Fibroblast of the aortic adventitia (primary cell): ENCODE measurements at places on chromosomes 2 and 18.

DNA sequence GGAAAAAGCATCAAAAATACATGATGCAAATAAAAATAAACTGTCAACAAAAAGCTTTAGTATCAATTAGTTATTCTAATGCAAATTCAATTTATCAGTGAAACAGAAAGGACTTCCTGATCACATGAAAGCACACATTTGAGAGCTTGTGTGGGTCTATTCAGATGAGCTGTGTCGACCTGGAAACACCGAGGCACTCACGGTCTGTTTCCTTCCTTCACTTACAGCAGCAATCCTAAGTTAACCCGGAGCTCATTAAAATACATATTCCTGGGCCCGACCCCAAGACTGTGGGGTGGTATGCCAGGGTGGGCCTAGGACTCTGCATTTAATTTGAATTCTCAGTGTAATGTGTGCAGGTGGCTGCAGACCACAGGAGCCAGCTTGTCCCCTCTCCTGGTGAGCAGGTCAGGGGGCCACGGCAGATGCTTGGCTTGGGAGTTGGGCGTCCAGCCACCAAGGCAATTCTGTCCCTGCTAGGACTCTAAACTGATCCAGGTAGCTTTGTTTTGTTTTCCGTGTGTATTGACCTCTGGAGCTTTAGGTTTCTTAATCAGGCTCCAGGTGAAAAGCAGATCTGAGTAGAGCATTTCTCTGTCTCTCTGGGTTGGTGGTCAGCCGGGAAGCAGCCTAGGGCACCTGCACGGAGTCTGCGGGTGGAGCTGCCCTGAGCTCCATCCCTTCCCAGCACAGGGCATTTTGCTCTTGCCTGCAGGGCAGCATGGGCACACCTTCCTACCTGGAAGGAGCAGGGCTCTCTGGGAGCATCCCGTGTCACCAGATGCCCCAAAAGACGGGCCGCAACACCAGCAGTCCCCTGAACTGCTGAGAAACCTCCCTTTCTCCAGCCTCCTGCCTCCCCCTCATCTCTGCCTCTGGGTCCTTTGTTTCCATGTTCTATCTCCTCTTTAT lies 9.0 kb downstream of the MBP start:
- DNase-seq, result no peak

DNA sequence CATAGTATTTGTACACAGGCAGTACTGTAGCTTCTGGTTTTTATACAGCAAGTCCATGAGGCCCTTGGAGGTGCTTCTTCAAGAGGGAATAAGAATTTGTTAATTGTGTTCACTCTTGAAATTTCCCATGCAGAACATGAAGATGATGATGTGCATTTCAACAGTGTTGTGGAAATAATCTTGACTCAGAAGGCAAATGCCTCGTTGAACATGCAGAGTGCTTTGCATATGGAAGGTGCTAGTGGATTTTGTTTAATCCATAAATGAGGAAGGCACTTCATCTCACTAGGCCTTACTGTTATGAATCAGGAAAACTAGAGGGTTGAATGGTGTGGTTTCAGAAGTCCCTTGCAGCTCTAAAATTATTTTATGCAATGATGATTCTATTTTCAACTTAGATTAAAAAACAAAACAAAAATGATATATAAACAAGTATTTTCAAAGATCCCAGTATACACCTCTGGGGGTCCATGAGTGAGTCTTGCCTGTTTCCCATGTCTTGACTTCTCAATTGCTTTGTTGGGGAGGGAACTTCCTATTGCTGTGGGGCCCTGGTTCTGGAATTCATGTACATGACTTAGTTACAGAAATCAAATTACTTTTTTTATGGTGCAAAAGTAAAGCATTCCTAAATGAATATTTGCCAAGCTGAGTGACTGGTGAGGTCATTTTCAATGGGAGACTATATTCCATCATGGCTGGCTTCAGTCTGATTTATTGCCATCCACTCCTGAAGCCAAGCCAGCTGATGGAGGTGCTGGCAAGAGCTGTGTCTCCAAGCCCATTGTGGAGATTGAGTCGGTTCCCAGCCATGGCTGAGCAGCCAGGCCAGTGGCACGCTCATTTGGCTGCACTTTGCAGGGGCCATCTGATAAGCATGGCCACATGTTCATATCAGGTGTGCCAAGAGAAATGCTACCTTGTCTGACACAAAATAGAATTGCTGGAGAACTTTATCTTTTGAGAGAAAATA lies 56.5 kb downstream of the MGAT5 start:
- peak; percentile 80 for DNase-seq

GRCh38 chr2:105741174-105741573 lies 3.5 kb upstream of the NCK2 start:
- no peak for DNase-seq

DNA sequence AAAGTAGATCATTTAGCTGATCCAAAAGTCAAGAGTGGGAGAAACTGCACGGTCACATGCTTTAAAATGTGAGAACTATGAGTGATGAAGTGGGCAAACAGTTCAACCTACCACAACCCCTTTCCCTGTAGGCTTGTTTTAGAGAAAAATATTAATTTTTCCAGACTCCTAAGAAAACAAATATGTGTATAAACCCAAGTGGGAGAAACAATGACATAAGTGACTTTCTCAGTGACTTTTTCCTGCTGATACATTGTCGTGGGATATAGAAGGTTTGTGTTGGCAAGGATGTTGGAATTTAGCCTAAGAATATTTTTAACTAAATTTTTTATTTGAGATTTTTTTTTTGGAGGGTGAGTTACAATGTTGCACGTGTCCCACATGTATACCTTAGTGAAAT lies 321.7 kb downstream of the FIGN start:
- no peak for DNase-seq

GRCh38 chr2:174445248-174445647 lies 41.6 kb downstream of the GPR155 start:
- peak; percentile 61 for DNase-seq

GRCh38 chr2:108074946-108075345 lies 88.6 kb downstream of the SLC5A7 start:
- DNase-seq, result no peak

DNA sequence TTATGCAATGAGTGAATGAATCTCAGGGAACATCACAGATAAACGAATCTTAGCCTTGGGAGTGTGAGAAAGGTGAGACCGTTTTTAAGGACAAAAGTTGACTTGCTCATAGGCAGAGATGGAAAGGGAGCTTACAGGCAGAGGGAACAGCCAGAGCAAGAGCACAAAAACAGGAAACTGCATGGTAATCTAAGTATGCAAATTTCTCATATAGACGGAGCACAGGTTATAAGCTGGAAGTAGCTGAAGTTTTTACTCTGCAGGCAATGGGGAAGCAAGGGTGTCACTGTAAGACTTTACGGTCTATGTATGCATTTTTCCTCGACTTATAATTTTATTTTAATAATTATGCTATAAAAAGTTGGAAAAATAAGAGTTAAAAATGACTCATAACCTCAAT lies 44.8 kb upstream of the STRN start:
- no peak for DNase-seq
